Hypothalamus (tissue), 51 donors: ENCODE measurements at places on chromosomes 13 and 19.

DNA sequence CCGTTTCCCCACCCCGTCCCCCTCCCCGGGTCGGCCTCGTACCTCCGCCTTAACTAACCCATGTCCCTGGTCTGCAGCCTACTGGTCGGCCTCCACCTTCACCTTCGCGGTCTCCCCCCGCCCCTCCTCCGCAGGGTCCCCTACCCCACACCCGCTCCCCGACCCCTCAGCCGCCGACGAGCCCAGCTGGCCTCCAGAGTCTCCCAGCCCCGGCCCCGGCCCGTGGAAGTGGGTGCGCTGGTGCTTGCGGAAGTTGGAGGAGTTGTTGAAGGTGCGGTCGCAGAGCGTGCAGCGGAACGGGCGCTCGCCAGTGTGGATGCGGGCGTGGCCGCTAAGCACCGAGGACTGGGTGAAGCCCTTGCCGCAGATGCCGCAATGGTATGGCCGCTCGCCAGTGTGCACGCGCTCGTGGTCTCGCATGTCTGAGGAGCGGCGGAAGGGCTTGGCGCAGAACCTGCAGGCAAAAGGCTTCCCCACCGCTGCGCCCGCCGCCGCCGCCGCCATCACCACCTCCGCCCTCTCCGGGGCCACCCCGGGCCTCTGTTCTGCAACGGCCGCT is 2.6 kb downstream of the ZNF784 start:
- no peak for DNase-seq

DNA sequence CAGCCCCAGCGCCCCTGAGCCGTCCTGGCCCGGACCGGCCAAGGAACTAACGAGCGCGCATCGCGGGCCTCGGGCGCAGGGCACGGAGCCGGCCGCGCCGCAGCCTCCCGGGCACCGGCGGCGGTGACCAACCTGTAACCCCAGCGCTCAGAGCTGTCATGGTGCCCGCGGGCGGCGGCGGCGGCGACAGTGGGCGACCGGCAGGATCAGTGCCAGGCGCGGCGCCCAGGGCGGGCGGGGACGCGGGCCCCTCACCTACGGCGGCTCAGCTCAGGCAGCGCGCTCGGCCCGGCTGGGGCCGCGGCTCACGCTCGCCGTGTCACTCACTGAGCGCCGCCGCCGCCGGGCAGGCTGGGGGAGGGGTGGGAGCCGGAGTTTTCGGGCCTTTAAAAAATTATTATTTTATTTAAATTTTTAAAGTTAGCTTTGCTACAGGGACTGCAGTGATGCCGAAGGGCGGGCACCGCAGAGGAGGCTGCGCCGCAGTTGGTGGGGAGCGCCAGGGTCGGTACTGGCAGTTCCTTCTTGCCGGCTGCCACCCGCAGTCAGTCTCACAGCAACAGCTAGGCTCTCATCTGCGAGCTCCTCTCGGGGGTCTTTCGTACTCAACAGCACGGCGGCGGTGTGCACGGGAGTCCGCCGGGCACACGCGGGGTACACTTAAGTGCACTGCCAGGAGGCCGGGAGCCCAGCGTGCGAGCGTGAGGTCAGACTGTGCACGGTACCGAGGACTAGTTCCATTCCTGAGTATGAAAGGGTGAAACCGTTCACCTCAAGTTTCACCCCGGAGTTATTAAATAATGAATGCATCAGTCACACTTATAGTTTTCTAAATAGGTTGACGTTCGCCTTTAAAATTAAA is at the start of gene NALCN:
NALCN (minus strand) TSS at position 328 of the 862 bp plus-strand sequence. CDS start 17,382 bp downstream, outside the sequence.
- DNase-seq = peak; percentile 21

DNA sequence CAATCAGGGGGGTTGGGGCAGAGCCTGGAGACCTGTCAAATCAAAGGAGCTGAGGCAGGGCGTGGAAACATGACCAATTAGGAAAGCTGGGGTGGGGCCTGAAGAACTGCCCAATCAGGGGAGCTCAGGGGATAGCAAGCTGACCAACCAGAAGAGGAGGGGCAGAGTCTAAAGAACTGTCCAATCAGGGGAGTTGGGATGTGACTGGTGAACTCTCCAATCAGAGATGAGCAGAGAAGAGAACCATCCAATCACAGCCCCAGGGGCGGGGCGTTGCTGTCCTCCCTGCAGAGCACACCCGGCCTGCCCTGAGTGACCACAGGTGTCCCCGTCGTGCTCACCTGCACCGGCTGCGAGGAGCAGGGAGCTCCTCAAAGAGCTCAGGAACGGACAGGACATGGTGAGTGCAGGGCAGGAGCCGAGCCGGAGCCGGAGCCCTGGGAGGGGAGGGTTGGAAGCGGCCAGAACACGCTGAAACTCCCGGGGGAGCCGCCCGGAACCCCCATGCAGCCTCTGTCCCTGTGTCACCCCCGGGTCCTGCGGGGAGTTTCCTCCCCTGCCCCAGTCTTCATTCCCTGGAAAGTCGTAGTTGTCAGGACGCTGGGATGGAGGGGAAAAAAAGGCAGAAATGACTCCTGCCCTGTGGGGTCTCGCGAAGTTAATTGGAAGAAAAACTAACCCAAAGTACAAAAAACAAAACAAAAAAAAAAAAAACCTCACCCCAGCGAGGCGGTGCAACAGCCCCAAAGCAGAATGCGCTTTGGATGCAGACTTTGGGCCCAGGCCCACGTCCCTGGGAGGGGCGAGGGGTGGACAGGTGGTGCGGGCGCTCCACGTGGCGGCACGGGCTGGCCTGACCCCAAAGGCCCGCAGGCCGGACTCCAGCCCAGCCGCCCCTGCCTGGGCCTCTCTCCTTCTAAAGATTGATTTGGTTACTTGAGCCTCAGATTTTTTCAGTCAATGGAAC is at the start of gene ZNF556:
ZNF556 (plus strand) TSS at position 311 of the 967 bp plus-strand sequence; CDS start at position 398, 87 bp downstream.
- no peak for DNase-seq

GRCh38 chr19:1081301-1082164 is 13.6 kb downstream of the POLR2E start:
- DNase-seq = no peak

DNA sequence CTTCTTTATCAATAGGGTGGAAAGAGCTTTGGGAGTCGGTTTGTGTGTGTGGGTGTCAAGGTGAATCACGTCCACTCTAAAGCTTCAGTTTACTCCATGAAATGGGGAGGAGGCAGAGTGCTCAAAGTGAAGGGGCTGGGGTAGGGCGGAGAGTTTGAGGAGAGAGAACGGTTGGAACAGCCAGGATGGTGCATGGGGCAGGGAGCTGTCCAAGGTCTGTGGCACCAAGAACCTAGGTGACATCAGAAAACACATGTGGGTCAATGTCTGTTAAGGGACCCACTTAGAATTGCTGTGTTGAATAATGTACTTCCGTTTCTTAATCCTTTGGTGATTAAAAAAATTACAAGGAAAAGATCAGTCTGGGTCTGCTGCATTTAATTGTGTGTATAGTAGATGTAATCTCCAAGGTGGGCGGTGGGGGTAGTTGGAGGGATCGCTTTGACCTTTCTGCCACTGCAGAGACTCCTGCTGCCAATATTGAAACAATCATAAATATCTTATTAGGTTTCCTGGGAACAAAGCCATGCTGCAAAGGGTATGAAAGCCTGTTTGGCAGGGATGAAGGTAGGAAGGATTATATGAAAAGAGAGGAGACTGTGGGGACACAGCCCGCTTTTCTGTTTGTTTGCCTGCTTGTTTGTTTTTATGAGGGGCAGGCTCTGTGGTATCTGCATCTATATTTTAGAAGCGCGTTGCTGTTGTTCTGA is 122.3 kb downstream of the ATP8A2 start:
- DNase-seq = no peak

DNA sequence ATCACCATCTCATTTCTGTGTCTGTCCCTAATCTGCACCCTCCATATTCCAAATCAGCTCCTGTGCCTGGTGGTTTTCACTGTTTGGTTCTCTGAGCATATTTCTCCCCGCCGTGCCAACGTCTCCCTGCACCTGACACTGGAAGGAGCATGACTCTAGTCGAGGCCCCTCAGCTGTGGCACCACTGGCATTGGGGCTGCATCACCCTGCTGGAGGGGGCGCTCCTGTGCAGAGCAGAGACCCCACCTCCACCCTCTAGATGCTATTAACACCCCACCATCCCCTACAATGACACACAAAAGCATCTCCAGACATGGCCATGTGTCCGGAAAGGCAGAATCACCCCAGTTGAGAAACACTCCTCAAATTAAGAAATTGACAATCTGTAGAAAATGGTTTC is 20.8 kb downstream of the ZSCAN5C start:
- DNase-seq = no peak

DNA sequence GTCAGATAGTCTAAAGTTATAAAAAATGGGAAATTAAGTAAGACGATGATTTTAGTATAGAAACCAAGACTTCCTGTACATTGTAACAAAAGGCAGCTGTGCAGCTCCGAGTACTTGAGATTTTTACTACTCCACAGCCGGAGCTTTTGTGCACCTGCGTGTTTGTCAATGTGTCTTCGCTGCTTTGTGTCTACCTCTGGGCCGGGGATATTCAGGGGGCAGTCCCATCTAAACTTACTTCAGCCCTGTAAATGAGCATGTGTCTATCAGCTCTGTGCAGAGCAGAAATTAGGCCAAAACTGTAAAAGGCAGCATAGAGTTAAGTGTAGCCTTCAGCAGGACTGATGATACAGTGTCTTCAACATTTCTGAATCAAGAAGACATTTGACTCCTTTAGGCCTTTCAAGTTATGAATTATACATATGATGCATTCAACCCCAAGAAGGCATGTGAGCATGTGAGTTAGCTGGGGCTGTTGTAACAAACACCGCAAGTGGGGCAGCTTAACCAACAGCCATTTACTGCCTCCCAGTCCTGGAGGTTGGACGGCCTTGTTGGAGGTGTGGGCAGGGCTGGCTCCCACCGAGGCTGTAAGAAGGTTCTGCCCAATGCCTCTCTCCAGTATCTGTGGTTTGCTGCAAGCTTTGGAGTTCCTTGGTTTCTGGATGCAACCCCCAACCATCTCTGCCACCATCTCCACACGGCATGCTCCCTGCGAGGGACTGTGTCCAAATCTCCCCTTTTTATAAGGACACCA is 191.0 kb upstream of the IRS2 start:
- DNase-seq = no peak

DNA sequence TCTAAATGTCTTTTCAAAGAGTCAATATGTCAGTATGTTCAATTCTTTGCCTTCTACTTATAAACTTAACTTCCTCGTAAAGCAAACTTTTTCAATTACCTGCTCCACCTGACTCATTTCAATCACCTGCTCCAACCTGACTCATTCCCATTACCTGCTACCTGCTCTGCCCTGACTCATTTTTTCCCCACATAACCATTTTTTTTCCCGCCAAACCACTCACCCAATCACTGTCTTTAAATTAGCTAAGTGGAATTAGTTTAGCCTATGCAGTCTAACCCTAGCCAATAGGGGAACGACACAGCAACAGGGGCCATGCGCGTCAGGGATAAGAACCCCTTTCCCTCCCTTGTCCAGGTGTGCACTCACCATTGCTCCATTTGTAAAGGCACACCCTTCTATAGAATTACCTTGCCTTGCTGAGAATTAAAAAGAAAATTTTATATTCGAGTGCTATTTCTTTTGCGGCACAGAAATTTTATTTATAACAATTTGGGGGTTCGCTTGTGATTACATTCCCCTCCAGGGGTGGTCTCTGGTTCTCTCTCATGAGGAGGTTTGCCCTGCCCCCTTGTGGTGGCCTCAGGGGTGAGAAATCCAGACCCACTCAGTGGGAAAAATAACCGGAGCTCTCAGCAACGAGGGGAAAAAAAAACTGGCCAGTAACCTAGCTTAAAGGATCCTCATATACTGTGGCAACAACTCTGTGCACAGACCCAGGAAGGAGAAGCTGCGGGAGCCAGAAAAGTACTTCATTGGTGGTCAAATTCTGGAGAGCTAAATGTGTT is 193.1 kb downstream of the ZNF486 start:
- peak; percentile 12 for DNase-seq

GRCh38 chr19:51735759-51736449 is 12.1 kb upstream of the HAS1 start:
- peak; percentile 30 for DNase-seq

- DNase-seq = no peak
Observed at GRCh38 chr13:100836711-100837110, 162.1 kb upstream of the TMTC4 start.

DNA sequence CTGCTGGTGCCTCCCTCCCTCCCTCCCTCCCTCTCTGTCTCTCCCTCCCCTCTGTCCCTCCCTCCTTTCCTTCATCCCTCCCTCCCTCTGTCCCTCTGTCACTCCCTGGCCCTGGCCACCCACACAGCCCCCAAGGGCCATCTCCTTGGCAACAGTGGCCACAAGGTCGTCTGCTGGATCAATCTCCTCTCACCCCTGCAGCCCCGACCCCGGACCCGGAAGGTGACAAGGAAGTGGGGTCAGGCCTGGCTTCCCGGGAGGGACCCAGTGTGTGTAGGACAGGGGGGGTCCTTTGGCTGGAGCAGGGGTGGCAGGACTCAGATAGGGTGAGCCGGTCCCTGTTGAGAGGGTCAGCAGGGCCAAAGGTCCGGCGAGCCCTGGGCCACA is 21.9 kb upstream of the TCF3 start:
- DNase-seq = no peak

GRCh38 chr19:37872383-37872782 is 34.0 kb downstream of the WDR87 start:
- DNase-seq = no peak

DNA sequence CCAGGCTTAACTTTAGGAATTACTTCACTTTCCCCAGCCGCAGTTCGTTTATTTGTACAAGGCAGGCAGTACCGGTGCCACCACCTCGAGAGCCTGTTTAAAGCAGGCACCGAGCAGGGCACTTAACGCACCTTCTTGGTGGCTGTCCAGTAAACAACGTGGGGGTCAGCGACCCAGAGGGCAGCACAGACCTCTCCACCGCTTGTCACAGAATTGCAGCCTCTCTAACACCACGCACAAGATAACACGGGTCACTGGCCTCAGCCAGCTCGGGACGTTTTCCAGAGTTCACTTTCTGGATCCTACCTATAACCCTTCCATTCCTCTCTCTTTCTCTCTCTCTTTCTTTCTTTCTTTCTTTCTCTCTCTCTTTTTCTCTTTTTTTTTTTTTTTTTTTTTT is 16.8 kb upstream of the ELAVL1 start:
- no peak for DNase-seq

GRCh38 chr13:43374621-43375020 is 351.2 kb downstream of the DNAJC15 start:
- DNase-seq = no peak

GRCh38 chr19:4393947-4394590 is 6.3 kb downstream of the SH3GL1 start:
- no peak for DNase-seq

GRCh38 chr13:112449545-112449930 is 73.4 kb downstream of the SPACA7 start:
- DNase-seq = no peak
